Uterus (tissue), 4 donors: ENCODE measurements at places on chromosomes 5 and 9. TPM values are rescaled to one million over a fixed set of nuclear protein-coding genes. Genes with fewer than 3 reads are reported as not detected.

The EQTN gene
- total RNA-seq, result 0.97 TPM

The LCN15 gene
- not detected for total RNA-seq

The GBA2 gene
- total RNA-seq, result 26.9 TPM

The CTSV gene
- not detected for total RNA-seq

The CXCL14 gene
- 1.4 TPM for total RNA-seq

The NRARP gene
- 9.1 TPM for total RNA-seq

The BTNL3 gene
- not detected for total RNA-seq

The FBXO10 gene
- total RNA-seq, result 12.9 TPM

The ANKRD18A gene
- total RNA-seq, result not detected

The PCDH12 gene
- 4.3 TPM for total RNA-seq

The PCDHB5 gene
- 13.6 TPM for total RNA-seq

- DNase-seq, result no peak
Observed at GRCh38 chr9:107626118-107626517, 136.5 kb upstream of the KLF4 start.

GRCh38 chr9:122228191-122228567 lies 578 bp downstream of the LHX6 start:
- DNase-seq, result no peak

DNA sequence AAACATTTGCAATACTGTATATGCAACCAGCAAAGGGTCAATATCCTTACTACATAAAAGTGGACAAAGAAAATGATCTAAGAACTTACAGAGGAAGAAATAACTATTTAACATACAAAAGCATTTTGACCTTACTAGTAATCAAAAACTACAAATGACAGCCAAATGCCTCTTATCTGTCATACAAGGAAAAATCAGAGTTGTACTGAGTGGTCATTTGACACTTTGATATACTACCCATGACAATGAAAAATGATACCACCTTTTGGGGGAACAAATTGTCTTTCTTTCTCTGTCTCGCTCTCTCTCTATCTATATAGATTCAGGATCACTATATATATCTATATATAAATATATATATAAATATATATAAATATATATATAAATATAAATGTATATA lies 50.4 kb upstream of the ZSWIM6 start:
- DNase-seq, result no peak

GRCh38 chr5:54757541-54757940 lies 227.9 kb downstream of the ESM1 start:
- no peak for DNase-seq

DNA sequence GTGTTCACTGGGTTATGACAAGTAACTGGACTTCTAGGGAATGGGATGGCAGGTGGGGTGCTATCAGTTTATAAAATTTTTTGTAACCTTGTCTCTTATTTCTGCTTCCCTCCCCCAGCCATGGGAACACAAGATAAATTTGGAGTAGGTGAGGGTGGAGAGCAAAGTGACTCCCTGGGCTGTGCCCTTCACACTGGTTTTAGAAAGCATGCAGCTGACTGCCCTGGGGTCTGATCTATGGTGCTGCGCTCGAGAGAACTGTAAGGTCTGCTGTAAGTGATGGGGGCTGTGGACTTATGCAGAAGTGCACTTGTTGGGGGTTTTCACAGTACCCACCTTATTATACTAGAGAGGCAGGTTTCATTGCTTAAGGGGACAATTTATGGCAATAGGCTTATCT lies 247.7 kb upstream of the DMRT1 start:
- no peak for DNase-seq

GRCh38 chr9:117682955-117683710 lies 21.1 kb upstream of the TLR4 start:
- no peak for DNase-seq

GRCh38 chr5:5135957-5136676 lies 4.0 kb upstream of the ADAMTS16 start:
- no peak for DNase-seq

- DNase-seq, result no peak
Observed at GRCh38 chr5:122142480-122143164, 13.3 kb downstream of the ZNF474 start.

DNA sequence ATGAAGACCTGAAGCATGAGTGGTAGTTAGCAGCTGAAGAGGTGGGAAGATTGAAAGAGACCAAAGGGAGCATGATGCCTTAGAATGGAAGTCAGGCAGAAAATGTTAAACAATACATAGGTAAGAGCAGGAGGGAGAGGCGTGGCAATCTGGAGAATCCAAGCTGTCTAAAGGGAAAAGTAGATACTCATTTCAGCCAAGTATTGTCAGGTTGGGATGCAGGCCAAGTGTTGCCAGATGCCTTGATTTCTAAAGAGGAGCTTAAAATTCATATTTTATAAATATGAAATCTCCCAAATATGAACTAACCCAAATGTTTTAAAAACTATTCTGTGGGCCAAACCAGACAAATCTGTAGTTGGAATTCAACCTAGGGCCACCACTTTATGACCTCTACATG lies 4.2 kb downstream of the PAM start:
- no peak for DNase-seq

GRCh38 chr9:93577078-93577974 lies 942 bp downstream of the PHF2 start:
- DNase-seq, result peak; percentile 47

GRCh38 chr5:181234455-181235306 lies 9.0 kb downstream of the RACK1 start:
- no peak for DNase-seq

DNA sequence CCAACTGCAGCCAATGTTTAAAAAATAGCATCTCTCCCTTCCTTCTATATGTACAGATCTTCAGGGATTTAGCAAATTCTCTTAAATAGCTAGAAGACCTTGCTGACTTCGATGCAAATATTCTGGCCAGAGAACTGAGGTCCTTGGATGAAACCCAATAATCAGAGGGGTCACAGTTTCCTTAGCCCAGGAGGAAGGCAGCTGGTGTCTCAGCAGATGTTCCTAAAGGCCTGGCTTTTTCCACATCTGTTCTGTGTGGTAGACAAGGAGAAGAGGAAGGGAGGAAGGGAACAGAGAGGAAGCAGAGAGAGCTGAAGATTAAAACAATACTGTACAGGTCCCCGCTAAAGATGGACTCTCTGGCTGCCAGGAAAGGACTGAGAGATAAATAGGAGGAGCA lies 33.1 kb downstream of the BOD1 start:
- no peak for DNase-seq

GRCh38 chr9:89361816-89362646 lies 43.7 kb downstream of the SECISBP2 start:
- peak; percentile 9 for DNase-seq

GRCh38 chr5:66896171-66896570 lies 300.0 kb downstream of the MAST4 start:
- DNase-seq, result no peak

- DNase-seq, result no peak
Observed at GRCh38 chr5:145509336-145510136, 325.6 kb downstream of the PRELID2 start.

GRCh38 chr5:133111299-133111698 lies 59.5 kb downstream of the HSPA4 start:
- peak; percentile 70 for DNase-seq

- peak; percentile 34 for DNase-seq
Observed at GRCh38 chr5:68187268-68188055, 28.1 kb upstream of the PIK3R1 start.

DNA sequence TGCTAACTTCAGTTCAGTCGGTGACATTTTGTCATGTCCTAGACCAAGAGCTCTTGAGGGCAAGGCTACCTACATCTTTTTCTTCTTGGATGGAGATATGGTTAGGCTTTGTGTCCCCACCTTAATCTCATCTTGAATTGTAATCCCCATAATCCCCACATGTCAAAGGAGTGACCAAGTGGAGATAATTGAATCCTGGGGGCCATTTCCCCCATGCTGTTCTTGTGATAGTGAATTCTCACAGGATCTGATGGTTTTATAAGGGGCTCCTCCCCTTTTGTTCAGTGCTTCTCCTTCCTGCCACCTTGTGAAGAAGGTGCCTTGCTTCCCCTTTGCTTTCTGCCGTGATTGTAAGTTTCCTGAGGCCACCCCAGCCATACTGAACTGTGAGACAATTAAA lies 2.1 kb upstream of the CFAP90 start:
- no peak for DNase-seq

DNA sequence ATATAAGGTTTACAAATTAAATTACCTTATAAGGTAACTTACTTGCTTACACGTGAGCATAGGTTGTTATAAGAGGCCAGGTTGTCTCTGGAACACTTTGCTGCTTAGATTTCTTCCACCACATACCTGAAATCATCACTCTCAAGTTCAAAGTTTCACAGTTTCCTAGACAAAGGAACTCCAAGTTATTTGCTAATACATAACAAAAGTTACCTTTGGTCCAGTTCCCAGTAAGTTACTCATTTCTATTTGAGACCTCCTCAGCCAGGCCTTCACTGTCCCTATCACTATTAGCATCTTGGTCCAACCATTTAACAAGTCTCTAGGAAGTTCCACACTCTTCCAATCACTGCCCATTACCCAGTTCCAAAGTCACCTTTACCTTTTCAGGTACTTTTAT lies 18.5 kb upstream of the UGT3A1 start:
- no peak for DNase-seq

GRCh38 chr5:180604271-180604670 lies 13.0 kb upstream of the SCGB3A1 start:
- DNase-seq, result no peak

DNA sequence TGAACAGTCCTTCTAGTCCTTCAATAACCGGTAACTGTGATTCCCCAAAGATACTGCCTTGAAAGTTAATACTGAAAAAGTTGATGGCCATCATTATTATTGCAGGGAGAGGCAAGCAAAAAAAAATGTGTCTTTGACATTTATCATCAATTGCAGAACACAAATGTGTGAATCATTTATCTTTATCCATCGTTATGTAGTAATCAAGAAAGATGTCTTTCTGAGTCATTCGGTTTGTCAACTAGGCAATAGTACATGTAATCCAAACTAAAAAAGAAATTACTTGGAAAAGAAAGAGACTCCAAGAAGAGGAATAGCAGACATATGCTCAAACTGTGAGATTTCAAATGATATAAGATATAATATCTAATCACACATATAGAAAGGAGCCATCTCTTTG lies 473.0 kb downstream of the CETN3 start:
- DNase-seq, result no peak

DNA sequence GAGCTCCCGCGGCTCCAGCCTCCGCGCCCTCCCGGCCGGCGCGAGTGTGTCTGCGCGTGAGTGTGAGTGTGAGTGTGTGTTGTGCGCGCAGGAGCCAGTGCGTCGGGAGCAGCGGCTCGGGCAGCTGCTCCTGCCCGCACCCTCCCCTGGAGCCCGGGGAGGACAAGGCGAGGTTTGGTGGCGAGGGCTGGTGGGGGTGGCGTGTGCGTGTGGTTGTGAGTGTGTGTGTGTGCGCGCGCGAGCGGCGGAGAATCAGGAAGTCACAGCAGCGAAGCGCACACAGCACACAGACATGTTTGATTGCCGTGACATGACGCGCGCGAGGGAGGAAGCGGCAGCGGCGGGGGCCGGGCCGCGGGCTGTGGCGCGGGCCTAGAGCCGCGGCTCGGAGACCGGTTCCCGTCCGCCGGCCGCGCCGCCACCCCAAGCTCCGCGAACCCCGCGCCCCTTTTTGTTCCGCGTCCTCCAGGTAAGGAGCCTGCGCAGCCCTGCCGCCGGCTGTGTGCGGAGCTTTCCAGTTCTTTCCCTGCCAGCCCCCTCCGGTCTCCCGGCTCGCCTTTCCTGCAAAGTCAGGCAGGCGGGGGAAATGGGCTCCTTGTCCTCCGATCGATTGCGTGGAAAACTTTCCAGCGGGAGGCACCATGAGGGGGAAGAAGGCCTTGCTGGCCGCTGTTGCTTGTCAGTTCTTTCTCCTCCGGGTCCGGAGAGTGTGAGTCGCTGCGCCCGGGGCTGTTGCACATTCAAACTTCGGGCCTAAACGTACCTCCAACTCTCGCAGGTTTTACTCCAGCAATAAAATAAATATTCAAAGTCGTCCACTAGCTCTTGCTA lies 2.4 kb downstream of the SMARCA2 start:
- peak; percentile 72 for DNase-seq

DNA sequence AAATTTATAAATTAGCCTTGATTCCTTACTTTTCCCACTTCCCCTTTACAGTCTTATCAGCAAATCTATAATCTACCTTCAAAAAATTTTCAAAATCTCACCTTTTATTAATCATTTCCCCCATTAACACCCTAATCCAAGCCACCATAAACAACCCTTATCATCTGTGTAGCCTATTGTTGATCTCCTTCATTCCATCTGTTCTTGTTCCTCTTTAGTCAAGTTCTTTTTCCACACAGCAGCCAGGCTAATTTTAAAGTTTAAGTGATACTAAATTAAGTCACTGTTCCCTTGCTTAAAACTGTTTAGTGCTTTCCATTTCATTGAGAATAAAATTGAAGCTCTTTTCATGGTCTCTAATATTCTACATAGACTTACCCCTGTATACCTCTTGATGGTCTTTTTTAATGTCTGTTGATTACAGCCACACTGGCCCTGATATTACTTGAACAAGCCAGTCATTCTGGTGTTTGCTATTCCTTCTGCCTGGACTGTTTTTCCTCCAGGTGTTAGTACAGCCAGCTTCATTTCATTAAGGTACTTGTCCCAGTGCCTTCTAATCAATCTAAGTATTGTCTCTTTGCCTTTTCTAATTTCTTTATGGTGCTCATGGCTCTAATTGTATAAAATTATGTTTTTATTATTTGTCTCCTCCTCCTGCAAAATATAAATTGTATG lies 31.1 kb downstream of the GPR151 start:
- DNase-seq, result no peak
